ENCODE measurements at places on chromosomes 16 and 17.

DNA sequence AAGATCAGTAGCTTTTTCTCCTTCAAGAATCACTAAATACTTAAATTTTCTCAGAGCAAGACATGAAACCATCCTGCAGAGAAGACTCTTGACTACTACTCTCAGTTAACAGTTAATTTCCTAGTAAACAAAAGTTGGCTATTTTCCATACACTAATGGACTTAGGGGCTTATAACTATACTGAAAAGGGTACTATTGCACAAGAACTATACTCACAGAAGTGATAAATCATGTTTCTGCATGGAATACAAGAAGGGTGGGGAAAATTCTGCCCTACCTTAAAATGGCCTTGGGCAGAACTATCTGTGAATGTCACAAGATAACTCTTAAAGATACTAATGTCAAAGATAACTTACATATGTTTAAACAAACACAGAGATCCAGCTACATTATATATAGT is 12.5 kb downstream of the ZNF652 start:
- no peak for DNase-seq

GRCh38 chr17:1119924-1120323 is 59.9 kb downstream of the ABR start:
- DNase-seq, result no peak

GRCh38 chr16:66569827-66570405 is 3.7 kb downstream of the CMTM1 start:
- no peak for DNase-seq

GRCh38 chr17:51507444-51507843 is 247.1 kb downstream of the UTP18 start:
- DNase-seq, result no peak

GRCh38 chr16:79074951-79075350 is 525.6 kb downstream of the MAF start:
- DNase-seq, result no peak

DNA sequence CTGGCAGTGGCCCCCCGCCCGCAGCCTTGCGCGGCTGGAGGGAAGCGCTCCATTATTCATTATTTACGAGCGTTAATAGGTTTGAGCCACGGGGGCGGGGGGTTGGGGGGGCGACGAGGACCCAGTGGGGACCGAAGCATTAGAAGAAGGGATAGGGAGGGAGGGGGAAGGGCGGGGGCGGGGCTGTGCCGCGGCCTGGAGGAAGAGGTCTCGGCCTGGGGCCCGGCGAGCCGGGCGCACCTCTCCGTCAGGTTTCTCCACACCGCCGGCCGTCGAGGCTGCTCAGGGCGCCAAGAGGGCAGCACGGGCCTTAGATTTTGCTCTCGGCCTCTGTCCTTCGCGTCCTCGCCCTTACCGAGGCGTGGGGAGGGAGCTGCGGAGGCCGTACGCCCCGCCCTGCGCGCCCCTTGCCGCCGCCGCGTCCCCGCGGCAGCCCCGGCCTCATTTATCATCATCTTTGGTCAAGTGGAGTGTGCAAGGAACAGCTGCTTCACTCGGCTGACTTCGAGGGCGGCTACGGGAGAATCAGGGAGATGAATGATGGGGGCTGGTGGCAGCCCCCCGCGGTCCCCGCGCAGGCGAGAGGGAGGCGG is 54.2 kb downstream of the SREBF1 start:
- DNase-seq, result no peak

DNA sequence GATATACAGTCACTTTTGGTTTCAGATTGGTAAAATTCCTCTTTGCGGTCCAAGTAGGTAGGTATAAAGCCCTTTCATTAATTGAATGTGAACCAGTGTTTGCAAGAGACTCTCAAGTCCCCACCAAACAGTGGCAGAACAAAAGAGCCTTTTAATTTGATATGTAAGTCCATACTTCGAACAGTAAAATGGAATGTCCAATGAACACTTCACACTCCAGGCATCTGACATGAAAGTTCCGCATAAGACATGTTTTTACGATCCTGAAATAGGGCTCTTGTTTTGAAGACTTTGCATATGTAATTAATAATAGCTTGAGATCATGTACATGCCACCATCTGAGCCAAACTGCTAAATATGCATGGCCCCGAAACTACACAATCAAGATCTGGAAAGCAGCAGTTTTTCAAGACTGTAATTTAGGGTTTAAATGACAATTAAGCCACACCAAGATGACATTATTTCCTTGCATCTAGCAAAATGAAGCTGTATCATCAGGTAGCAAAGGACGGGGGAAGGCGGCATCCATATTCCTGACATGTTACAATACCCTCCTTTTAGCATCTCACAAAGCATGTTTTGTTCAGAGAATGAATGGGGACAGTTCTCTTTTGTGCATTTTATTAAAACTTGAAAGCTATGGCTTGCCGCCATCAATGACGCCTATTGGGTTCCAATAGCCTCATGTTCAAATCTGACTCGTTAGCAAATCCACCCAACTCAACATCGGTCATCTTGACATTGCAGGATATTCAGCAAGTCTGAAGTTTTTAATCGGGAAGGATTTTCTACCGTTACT is 39.4 kb downstream of the LITAF start:
- peak; percentile 85 for DNase-seq

- no peak for DNase-seq
Measured at GRCh38 chr17:81067391-81067811, 32.5 kb downstream of the BAIAP2 start.

DNA sequence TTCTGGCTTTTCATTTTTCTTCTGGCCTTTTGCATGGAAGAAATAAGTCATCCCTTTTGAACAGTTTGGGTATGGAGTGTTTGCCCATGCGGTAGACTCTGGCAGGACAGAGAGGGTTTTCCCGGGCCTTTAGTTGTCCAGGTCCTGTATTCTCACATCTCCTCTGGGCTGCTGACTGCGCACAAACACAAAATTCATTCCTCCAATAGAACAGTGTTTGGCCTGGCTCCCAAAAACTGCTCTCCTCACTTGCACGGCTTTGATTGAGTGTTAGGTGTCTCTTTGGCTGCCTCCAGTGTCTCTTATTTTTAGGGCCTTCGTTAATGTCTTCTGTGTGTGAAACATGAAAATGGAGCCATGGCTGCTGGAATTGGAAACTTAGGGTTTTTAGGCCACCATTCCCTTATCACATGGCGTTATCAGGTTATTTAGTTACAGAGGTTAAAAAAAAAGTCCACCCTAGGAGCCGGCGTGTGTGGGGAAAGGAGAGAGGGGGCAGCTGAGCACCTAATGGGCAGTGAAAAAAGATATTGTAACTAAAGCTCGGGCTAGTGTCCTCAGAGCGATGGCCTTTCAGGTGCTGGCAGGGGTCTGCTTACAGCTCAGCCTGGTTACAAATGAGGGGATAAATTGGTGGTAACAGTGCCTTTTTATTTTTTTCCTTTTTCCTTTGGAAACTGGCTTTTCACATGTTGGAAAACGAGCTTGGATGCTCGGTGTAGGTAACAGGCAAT is 47.3 kb downstream of the PRKCA start:
- no peak for DNase-seq

DNA sequence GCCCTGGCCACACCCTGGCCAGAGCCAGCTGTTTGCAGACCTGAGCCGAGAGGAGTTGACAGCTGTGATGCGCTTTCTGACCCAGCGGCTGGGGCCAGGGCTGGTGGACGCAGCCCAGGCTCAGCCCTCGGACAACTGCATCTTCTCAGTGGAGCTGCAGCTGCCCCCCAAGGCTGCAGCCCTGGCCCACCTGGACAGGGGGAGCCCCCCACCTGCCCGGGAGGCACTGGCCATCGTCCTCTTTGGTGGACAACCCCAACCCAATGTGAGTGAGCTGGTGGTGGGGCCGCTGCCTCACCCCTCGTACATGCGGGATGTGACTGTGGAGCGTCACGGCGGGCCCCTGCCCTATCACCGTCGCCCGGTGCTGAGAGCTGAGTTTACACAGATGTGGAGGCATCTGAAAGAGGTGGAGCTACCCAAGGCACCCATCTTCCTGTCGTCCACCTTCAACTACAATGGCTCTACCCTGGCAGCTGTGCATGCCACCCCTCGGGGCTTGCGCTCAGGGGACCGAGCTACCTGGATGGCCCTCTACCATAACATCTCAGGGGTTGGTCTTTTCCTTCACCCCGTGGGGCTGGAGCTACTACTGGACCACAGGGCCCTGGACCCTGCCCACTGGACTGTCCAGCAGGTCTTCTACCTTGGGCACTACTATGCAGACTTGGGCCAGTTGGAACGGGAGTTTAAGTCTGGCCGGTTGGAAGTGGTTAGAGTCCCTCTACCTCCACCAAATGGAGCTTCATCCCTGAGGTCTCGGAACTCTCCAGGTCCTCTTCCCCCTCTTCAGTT is 578 bp downstream of the AOC2 start:
- DNase-seq, result no peak

DNA sequence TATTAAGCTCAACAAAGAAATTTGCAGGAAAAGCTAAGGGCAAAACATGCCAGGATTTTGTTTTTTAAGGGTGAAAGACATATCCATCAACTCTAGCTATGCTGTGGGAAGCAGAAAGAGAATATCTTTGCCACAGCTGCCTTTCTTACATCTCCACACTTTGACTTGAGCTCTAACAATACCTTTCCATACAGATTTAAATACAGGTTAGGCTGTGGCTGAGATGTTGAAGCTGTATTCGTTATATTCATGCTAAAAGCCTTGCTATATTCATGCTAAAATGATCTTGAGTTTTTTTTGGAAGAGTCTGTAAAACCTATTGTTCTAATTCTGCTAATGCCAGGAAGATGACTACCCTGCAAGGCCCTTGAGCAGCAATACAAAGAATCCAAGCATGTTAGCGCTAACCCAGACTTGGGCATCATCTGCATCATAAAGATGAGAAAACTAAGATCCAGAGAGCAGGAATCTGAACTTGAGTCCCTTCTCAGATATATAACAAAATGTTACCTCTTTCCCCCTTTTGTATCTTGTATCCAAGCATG is 204.8 kb upstream of the C17orf78 start:
- no peak for DNase-seq

- DNase-seq, result no peak
Measured at GRCh38 chr17:77817953-77818352, 140.6 kb upstream of the TNRC6C start.
